GM04504 (cell line): ENCODE measurements at places on chromosomes 4 and X.

DNA sequence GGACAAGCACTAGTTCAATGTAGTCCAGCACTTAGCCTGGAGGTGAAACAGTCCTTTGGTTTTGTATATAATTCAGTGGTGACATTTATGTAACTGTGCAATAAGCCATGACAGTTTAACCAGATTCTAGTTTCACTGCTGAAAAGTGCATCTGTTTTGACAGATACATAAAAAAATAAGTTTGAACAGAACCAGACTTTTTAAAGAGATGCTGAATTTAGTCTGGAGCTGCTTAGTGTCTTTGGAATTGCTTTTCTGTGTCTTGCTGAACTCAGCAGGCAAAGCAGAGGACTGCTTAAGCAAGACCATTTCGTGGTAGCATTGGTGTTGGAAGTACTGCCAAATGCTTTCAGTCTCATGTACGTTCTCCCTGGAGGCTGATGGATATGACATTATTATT, 393.5 kb downstream of the MAPK10 start:
- DNase-seq = no peak

DNA sequence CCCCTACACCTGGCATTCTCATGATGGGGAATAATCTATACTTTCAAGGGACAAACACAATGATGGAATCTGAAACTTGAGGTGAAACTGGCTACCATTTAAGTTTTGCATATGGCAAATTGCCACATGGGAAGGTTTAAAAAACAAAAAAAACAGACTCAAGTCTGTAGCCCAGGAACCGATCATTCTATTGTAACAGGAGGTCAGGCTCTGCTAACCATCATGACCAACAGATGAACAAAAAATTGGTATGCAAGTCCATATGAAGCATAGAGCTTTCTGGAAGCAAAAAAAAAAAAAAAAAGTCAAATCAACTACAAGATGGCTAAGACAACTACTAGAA, 594.3 kb upstream of the DIPK2B start:
- no peak for DNase-seq

- no peak for DNase-seq
These were observed 83.8 kb upstream of the HHIP start for GRCh38 chr4:144562019-144562705.

DNA sequence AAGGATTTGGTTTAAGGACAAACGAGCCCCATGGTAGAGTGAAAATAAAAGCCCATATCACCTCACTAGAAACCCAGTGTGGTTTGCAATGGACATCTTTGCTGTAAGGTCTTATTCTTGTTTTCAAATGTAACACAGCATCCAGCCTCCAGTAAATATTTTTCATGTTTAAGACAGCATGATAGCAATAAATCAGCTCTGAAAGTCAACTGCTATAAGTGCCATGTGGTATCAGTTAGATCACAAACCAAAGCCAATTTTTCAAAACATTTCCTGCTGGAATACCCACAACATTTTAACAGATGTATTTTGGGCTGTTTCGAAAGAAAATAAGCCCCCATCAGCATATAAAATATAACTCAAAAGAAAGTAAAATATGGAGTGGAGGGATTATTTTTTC, 24.0 kb upstream of the SCML1 start:
- DNase-seq = no peak

- no peak for DNase-seq
These were observed 92.5 kb downstream of the FNIP2 start for GRCh38 chr4:158861281-158861680.

DNA sequence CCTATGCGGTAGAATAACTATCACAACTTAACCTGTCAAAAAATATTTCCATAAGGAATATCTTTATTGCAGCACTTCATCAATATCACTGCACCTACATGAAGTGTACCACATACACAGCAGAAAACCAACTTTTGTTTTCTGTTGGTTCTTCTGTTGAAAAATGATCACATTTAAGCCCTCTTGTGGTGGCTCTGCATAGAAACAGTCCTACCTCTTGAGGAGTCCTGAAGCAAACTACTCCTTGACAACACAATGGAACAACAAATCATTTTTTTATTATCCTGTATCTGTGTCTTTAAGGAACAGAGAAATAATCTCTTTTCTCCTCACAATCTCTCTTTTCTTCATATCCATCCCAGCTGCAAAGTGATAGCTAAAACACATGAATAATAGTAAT, 39.8 kb upstream of the ATOH1 start:
- no peak for DNase-seq

DNA sequence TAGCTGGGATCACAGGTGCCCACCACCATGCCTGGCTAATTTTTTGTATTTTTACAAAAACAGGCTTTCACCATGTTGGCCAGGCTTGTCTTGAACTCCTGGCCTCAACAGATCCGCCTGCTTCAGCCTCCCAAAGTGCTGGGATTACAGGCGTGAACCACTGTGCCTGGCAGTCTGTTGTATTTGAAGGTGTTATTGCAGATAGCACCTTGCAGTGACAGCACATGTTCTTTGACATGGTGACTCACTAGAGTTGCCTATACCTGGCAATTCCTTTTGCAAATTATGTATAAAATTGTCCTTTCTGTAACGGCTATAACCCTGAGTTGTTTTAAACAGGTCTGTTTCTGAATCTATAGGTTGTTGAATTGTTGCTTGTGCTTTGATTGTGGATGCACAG, 7.9 kb downstream of the OGT start:
- DNase-seq = no peak

DNA sequence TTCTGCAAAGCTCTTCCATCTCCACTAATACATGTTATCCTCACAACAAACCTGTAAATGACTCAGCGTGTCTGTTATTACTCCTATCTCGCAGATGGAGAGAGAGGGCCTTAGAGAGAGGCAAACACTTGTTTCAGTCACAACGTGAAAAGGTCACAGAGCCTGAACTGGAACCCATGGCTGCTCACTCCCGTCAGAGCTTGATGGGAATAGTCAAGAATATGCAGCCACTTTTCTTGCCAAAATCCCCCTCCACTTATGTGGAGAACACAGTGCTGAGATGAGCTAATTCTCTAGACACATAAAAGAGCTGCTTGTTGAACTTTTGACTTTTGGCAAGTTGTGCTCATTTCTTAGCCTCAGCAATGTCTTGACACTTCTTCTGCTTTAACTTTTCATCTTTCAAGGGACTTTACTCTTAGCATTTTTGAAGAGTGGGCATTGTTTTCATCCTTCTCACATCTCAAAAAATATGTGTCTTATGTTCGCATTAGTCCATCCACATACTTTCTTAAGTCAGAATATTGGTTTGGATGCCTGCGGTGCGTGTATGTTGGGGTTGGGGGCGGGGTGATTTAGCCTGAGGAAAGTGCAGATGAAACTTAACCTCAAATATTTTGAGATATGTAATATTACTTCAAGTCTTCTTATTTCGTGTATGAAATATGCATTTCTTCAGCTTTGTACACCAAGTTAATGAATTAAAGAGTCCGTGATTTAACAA, 69.2 kb downstream of the SYNPO2 start:
- no peak for DNase-seq

DNA sequence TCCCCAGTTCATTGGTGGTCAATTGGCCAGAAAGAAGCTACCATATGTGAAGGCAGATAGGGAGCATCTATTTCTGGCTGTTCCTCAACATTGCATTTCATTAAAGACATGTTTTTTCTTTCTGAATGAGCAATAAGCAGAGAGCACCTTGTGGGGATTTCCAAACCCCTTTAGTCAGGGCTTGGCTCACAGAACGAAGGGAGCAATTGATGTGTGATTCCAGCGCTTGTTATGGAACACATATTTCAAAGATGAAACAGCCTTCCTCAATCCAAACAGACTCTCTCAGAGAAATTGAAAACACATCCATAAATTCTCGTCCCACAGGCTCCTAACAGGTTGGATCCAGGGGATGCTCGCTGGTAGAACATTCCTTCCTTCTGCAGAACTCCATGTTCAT, 84.1 kb downstream of the CLCN4 start:
- DNase-seq = peak; percentile 60

DNA sequence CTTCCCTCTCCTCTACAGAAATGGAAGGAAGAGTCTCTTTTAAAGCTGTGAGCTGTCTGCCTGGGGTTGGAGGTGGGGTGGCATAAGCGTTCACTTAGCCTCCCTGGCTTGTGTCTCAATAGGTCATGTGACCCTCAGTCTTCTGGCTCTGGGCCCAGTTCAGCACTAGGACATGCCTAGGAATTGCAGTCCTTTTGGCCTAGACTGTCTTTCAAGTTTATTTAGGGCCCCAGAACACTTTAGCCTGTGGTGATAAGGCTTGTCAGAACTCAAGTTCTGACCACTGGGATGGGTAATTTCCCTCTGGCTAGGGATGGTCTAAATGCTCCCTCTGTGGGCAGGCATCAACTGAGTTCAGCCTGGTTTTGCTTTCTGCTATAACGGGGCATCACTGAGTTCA, 34.3 kb upstream of the ARMCX4 start:
- DNase-seq = no peak

DNA sequence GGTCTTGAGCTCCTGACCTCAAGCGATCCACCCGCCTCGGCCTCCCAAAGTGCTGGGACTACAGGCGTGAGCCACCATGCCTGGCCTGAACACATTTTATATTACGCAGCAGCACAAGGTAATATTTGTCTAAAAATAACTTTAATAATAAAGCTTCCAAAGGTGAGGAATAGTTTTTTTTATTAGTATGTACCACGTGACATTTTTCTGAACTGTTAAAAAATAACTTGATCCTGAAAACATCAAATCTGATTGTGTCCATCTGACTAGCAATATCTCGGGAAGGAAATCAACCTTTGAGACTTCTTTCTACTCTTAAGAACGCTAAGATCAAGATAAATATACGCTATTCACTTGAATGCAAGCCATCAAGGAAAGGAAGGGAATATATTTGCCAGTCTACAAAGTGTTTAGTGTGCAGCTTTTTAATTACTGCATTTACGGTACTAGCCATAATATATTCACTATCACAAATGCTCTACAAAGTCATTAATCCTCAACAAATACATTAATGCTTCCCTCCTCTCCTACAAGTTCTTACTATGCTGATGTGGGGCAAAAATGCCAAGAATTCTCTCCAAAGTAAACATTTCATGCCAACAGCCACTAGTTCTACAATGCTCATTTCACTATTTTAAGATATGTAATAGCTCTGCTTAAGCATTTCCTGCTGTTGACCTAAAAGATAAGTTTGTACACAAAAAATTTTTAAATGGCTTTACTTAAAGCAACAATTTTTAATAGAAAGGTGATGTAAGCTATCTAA, 143.6 kb downstream of the APBB2 start:
- no peak for DNase-seq

DNA sequence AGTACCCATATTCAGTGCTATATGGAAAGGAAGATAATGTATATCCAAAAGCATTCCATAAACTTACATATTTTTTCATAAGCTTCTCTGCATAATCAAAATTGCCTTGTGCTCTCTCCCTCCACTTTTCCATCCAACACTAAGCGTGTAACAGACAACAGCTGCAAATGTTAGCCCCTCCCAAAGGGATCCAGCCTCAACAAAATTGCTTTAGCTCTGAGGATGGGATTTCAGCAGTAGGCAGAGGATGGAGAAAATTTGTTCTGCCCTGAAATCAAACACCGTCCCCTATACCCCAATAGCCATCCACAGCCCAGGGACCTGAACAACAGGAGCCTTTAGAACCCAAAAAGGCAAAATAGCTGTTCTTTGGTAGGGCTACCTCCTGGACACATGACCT, 28.8 kb upstream of the FGF13 start:
- no peak for DNase-seq
